ENCODE measurements at places on chromosomes 7 and 10.

GRCh38 chr10:111804781-111805180 is 378.8 kb downstream of the GPAM start:
- no peak for DNase-seq

DNA sequence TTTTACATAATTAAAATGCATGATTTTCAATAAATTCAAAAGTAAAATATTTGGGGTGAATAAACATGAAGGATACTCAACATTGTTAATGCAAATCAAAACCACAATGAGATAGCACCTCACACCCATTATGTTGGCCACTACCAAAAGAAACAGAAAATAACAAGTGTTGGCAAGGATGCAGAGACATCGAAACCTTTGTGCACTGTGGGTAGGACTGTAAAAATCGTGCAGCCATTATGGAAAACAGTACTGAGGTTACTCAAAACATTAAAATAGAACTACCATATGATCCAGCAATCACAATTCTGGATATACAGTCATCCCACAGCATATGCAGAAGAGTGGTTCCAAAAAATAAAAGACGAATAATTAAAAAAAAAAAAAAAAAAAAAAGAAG is 13.1 kb downstream of the EZH2 start:
- DNase-seq = no peak

- no peak for DNase-seq
Observed at GRCh38 chr10:3002304-3002703, 65.0 kb upstream of the PFKP start.

DNA sequence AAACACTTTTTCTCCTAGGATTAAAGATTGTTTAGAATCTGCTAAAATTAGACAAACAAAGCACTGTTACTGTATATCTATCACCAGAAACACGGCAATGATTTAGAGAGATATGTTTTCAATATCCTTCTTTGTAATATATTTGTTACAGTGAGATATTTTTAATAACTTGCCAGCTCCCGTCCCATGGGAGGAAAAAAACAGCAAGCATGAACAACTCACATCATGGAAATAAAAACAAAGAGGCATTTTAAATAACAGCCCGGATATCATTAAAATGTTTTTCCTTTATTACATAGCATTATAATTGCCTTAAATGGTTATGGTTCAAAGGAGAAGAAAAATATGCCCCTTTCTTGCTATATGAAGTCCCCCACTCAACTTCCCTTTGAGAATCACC is 272.1 kb downstream of the BMPER start:
- DNase-seq = no peak

- DNase-seq = no peak
Observed at GRCh38 chr7:148700661-148701064, 2.0 kb downstream of the CUL1 start.

GRCh38 chr7:518630-519483 is 789 bp downstream of the PDGFA start:
- DNase-seq = no peak

- no peak for DNase-seq
Observed at GRCh38 chr10:27526242-27526641, 22.1 kb downstream of the RAB18 start.

DNA sequence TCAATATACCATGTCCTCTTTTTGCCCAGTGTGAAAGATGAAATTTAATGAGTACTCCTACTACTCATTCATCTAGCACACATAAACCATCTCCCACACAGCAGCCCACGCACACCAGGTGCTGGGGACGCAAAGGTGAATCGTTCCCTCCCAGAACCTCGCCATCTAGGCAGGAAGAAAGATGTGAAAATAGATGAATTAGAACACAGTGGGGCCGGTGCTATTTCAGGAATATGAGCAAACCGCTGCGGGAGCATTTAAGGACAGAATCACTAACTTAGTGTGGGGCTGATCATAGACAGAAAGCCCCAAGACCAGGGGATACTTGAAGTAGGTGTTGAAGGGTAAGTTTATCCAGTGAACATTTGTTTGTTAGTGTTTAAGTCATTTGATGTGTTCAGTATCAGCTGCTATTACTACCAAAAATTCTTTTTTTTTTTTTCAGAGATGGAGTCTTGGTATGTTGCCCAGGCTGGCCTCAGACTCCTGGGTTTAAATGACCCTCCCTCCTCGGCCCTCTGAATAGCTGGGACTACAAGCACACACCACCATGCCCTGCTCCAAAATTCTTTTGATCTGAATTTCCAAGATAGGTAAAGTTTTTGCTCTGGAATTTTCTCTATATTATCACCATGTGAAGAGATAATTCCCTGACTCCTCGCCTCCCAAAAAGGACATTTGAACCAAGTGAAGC is 48.8 kb downstream of the CPXM2 start:
- DNase-seq = no peak

DNA sequence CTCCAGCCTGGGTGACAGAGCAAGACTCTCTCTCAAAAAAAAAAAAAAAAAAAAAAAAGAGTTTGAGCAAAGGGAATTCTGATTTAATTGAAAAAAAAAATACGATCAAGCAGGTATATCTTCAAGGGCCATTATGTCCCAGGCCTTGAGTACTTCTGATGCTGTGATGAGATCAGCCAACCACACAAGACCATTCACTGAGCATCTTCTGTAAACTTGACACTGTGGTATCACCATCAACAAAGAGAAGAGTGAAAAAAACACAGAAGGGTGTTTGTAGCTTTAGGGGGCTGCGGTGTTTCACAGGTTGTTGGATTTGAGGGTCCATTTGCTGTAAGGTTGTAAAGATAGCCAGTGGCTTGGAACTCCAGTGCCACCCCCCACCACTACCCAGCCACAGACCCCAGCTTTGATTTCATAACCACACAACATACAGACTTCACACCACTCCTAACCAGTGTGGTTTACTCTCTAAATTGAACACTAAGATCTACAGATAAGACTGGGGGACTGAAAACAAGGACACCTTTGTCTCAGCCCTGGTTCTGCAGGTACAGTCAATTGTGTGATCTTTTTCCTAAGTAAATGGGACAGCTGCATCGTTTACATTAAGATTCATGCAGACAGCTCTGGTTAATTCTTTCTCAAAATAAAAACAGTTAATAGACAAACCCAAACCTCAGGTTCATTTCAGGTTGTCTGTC is 66.4 kb downstream of the CDC123 start:
- DNase-seq = no peak

- DNase-seq = no peak
Observed at GRCh38 chr10:61286686-61287085, 166.5 kb downstream of the TMEM26 start.

DNA sequence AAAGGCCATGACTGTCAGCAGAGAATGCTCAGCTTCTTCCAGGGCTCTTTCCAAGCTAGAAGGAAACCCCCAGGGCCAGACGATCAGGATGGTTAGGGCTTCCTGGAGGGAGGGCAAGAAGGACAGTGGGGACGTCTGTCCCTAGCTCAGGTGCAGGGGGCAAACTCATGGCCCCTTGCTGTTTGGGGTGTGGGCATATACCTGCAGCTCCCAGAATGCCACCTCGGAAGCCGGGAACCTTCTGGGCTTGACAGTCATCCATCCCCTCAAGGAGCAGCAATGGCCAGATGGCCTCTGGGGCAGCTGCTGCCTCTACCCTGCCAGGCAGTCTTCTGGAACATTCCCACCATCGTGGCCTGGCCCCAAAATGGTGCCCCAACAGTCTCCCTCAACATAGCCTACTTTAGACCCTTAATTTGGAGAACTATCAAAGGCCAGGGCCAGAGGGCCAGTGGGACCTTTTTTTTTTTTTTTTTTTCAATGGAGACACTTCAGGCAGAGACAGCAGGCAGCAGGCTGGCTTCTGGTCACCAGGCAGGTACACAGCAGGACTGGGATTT is 40.2 kb upstream of the ZMIZ1 start:
- DNase-seq = no peak

DNA sequence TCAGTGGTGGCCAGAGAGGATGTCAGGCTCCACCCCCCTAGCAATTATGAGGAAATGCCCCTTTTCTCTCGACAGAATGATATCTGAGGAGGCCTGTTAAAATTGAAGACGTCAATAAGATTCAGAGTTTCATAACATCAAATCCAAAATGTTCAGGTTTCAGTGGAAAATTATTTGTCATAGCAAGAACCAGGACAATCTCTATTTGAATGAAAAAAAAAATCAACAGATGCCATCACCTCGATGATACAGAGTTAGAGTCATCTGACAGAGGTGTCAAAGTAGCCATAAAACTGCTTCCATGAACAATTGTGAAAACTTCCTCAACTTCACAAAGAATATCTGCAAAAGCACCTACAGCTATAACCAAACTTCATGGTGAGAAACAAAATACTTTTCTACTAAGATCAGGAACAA is 7.7 kb downstream of the TMEM273 start:
- no peak for DNase-seq

DNA sequence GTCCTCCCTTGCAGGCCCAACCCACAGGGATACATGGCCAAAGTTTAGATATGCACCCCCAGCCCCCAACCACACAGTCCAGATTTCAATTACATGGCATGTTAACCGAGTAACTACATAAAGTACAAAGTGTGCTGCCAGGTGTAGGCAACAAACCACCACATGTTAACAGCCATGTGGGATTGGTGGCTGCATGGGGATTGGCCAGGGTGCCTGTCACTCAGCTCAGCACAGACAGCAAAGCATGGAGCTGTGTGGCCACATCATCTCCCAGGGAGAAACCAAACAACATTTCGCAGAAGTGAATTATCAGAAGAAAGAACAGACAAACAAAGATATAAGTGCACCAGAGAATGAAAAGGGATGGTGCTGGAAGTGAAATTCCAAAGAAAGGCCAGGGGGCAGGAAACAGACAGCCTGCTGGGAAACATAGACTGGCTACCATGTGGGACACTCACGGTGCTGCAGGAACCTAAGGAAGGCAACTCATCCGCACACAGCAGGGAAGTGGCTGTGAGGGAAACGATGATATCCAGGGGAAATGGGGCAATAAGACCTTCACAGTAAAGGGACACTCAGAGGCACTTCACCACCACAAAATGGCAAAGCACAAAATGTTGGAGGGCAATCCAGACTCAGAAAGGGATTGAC is 171.2 kb downstream of the PTPRN2 start:
- DNase-seq = no peak

DNA sequence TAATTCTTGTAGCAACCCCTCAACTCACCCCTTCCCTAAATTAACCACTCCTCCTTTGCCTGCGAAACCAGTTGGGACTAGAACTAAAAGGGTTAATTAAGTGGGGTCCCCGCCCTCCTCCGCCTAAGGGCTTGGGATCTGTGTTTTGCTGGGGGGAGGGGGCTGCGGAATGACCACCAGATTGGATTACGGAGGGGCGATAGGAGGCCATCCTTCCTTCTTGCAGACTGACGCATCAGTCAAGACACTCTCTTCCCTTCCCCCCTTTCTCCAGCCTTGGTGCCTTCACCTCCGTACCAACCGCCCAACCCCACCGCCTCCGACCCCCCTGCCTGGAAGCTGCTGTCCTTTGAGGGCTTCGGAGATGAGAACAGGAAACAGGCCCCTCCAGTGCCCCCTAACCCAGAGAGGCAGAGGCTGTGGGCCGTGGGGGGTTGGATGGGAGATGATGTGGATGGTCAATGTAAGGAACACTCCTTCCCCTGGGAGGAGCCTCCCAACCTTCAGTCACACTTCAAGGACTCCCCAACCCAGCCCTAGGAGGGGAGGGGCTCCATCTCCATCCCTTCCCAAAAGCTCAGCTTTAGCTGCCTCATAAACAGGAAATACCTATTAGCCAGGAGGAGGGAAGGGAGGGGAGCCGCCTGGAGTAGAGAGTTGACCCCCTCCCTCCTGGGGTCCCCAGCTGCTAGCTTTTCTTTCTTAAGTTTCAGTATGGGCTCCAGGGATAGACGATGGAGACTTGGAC is 997 bp upstream of the LDB1 start:
- no peak for DNase-seq

DNA sequence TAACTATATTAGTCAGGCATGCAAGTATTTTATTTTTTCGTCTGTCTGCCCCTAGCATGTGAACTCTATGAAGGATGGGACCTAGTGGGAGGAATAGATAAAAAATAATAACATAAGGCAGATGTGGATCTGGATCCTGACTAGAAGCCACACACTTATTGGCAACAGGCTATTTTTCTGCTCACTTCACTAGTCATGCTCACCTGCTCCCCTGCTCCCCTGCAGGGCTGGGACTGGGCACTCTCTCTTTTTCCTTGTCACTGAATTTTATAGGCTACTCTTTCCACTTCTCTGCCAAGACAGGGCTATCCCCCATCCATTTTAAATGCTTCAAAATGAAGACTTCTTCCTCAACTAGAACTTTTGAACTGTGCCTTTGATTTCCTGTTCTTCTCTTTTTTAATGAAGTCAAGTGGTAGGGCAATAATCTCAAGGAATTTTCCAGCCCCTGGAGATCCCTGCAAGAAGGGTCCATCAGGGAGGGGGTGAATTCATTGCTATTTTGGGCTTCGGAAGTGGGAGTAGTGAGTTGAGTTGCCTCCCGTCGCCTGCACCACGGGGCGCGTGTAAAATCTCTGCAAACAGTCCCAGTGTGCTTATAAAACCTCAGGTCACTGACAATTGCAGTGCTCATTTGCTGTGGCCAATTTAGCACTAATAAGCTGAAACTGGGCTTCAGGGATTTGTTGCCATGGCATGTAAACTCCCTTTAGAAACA is 156.7 kb upstream of the NPVF start:
- DNase-seq = no peak

DNA sequence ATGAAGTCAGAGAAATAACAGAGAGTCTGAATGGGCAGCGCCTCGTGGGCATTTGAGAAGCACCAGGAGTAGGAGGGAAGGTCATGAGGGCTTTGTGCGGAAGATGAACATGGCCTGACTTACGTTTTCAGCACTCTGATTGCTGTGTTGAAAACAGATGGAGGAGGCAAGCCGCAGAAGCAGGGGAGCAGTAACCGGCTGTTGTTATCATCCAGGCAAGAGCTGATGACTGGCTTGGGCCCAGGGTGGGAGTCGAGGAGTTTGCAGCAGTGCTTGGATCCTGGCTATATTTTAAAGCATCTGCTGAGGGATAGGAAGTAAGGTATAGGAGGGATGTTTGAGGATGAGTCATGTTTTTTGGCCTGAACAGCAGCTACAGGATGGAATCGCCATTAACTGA is 12.7 kb upstream of the PDLIM1 start:
- DNase-seq = no peak

DNA sequence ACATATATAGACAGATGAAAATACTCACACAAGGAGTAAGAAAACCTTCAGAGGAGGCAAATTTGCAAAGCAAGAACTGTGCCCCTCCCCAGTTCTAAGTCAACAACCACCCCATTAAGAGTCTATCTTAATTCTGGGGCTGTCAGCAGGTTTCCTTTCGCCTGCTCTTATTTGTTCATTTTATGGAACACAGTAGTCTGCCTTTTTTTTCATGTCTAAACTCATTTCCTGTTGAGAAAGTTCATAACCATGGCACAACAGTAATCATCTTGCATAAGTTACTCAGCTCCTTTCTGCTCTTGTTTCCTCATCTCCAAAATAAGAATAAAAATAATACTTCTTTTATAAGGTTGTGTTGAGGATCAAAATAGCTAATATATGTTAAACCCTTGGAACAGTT is 25.8 kb upstream of the AMPH start:
- DNase-seq = no peak
